ENCODE measurements at places on chromosomes 6 and 20.
A peak's percentile ranks its signal among the peaks of the same experiment; 100 is the strongest.

DNA sequence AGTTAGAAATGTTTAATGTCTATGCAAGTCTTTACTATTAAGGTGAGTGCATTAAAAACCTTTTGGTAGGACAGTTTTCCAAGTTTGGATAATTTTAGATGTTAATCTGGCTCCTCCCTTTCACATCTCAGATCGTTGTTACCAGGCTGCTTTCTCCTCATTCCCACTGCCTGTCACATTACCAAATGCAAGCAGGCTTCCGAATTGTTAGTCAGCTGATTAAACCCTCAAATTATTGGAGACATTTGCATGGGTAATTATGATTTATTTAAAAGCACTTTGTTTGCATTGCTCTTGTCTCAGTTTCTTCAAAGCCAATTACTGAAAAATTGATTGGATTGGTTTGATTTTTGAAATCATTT is 816.5 kb downstream of the KIF16B start:
- no peak for DNase-seq

DNA sequence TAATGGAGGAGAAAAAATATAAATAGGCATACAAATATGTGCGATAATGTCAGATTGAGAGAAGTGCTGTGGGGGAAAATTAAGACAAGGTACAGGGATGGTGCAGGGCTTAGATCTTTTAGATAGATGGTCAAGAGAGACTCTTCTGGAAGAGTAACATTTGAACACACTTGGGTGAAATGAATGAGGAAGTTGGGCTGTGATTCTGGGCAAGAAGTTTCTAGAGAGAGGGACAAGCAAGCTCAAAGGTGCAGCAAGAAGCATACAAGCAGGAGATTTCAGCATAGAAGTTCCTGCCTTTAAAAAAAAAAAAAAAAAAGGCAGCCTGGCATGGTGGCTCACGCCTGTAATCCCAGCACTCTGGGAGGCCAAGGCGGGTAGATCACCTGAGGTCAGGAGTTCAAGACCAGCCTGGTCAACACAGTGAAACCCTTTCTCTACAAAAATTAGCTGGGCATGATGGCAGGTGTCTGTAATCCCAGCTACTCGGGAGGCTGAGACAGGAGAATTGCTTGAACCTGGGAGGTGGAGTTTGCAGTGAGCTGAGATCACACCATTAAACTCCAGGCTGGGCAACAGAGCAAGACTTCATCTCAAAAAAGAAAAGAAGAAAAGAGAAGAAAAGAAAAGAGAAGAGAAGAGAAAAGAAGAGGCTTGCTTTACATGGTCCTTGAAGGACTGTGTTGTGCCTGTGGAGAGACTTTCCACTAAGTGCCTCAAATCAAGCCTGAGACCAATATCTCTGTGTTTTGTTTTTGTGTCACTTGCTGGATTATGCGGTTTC is 9.7 kb upstream of the CD83 start:
- no peak for DNase-seq

- DNase-seq = no peak
Observed at GRCh38 chr6:169897601-169898358, 146.4 kb downstream of the ERMARD start.

DNA sequence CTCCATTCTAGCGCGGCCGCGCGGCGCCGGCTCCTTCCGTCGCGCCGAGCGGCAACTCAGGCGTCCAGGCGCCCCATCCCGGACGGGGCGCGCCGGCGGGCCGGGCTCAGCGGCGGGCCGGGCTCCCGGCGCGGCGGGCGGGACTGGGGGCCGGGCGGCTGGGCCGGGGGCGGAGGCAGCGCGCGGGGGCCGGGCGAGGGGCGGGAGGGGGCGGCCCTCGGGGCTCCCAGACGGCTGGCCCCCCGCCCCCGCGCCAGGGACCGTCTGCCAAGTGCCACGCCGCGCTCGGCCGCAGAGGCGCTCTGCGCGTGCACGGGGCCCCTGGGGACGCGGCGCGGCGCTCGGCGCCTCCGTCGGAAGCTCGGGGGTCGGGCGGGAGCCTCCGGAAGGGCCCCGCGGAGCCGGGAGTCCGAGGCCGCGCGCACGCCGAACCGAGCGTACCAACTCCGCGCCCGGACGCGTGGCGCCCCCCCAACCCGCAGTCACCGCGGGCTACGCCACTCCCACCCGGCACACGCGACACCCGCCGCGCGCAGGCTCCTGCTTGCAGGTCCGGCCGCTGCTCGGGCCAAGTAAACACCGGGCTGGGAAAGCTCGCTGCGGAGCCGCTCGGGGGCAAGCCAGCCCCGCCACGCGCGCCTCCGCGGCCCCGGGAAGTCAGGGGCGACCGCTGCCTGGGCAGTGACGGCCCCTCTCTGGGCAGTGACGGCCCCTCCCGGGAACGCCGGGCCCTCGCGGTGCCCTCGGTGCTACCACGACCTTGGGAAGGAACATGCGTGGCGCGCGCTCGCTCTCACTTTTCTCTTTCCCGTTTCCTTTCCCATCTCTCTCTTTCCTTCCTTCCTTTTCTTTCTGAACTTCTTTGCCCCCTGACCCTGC is at the start of gene PREX1:
Gene PREX1, minus strand, starts transcription at position 145 of the 879 bp plus-strand sequence. Its CDS starts 139 bp downstream, at position 6.
- DNase-seq = peak; percentile 73

GRCh38 chr20:4875578-4876067 is 125.7 kb downstream of the SLC23A2 start:
- DNase-seq = no peak

DNA sequence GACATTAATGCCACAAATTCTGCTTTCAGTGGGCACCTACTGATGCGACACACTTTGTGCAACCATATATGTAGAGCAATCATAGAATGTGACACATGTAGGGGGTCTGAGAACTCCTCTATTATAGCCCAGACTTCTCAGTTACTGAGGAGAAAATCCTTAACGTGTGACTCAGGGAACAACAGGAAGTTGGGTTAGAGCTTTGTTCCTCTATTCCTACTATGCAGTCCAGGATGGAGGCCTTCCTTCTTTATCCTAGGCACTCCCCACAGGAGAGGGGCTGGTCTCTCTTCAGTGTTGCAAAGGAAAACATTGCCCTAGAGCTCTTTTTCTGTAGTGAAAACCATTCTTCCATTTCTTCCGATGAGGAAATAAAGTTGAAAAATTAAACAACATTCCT is 39.6 kb upstream of the RCAN2 start:
- no peak for DNase-seq

DNA sequence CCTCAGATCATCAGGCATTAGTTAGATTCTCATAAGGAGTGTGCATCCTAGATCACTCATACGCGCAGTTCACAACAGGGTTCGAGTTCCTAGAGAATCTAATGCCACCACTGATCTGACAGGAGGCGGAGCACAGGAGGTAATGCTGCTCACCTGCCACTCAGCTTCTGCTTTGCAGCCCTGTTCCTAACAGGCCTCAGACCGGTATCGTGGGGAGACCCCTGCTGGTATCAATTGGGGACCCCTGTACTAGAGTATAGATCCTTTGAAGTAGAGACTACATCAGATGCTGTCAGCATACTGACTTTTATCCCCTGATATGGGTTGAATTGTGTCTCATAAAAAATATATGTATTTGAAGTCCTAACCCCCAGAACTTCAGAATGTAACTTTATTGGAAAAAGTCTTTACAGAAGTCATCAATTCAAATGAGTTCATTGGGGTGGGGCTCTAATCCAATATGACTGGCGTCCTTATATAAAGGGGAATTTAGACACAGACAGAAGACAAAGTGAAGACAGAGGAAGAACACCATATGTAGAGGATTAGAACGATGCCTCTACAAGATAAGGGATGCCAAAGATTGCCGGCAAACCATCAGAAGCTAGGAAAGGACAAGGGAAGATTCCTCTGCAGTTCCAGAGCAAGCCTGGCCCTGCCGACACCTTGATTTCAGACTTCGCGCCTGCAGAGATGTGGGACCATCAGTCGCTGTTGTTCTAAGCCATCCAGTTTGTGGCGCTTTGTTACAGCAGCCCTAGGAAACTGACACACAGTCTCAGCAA is 104.4 kb upstream of the BTBD3 start:
- no peak for DNase-seq
